ENCODE measurements at places on chromosomes 11 and 22.

DNA sequence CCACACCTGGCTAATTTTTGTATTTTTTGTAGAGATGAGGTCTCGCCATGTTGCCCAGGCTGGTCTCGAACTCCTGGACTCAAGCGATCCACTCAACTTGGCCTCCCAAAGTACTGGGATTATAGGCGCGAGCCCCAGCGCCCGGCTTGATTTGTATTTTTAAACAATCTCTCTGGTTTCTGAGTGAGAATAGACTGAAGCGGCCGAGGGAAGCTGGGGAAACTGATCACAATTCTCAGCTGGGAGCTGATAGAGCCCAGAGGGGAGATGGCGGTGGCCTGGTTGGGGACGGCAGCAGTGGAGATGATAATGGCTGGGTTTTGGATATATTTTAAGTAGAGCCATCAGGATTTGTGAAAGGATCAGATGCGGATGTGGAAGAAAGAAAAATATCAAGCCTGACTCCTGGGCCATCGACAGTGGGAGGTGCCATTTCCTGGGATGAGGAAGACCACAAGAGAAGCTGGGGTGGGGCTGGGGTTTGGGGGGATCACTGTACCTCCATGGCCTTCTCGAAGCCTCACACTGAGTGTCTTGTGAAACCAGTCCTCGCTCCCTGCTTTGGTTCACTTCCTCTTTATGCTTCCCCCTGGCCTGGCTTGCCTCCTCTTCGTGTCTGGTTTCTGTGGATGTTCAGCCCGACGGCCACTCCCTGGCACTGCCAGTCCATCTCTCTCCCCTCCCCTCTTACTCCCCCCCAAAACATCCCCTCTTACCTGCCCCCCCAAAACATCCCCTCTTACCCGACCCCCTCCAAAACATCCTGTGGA, 51.9 kb downstream of the IGLL1 start:
- DNase-seq, result no peak

- no peak for DNase-seq
These were observed 23.7 kb upstream of the KLHL35 start for GRCh38 chr11:75456596-75457183.

DNA sequence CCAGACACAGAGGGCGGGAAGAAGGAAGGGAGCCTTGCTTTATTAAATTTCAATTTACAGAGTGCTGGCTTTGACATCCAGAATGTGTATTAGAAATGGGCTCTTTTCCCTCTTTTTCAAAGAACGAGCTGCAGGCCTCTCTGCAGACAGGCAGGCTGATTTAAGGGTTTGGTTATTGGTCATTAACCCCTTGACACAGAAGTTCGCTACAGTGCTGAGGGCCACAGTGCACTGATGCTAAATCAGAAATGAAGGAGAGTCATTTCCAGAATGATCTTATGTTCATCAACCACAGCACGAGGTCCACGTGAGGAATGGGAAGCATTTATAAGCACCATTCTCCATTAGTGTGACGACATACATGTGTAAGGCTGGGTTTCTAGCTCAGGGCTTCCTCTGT, 51.8 kb downstream of the CSNK2A3 start:
- no peak for DNase-seq

DNA sequence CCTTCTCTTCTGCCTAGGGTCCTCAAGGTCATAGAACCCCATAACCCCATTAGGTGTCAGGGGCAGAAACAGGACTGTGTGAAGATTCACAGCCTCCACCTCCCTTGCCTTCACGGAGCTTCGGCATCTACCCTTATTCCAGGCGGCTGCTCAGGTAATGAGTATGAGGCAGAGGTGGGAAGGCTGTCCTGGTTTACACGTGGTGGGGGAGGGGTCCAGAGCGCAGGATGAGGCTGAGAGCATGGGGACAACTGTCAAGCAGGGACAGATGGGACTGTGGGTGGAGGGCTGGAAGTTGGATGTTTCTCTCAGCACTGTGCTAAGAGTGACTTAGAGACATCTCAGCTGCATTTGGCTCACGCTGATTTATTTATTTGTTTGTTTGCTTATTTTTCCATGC, 4.3 kb upstream of the RAD9A start:
- DNase-seq, result no peak

GRCh38 chr11:117980280-117980679, 5.9 kb upstream of the IL10RA start:
- DNase-seq, result no peak
